ENCODE measurements at places on chromosomes 1 and 21. TPM values are rescaled to one million over a fixed set of nuclear protein-coding genes. Genes with fewer than 3 reads are reported as not detected.

Gene AGT
- total RNA-seq, result 1.5 TPM

DNA sequence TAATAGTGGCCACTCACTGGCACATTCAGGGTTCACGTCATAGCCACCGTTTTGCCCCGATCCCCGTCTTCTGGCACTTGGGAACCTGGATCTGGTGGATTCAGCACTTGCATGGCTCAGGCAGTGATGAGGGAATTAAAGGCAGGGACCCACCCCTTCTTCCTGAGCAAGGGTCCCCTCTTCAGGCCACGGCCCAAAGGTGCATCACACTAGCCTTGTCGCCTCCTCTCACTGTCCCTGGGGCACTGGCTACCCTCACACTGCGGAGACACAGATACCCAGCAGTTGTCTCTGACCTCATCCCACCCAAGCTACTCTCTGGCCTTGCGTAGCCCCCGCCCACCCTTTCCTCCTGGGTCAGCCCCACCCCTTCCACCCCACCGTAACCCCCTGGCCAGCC lies 19.9 kb upstream of the LDLRAP1 start:
- no peak for DNase-seq

- DNase-seq, result peak; percentile 35
These were observed at the start of gene MYCL for GRCh38 chr1:39901714-39902459. TSS of gene MYCL (minus strand) at chr1:39901917. CDS start at chr1:39901434, 483 bp downstream.

Gene SLC45A1
- 1.2 TPM for total RNA-seq

- no peak for DNase-seq
These were observed 11.5 kb upstream of the HCRTR1 start for GRCh38 chr1:31605908-31606427.
